T1000 (cell line): ENCODE measurements at places on chromosomes 6 and 20.
A peak's percentile ranks its signal among the peaks of the same experiment; 100 is the strongest.

DNA sequence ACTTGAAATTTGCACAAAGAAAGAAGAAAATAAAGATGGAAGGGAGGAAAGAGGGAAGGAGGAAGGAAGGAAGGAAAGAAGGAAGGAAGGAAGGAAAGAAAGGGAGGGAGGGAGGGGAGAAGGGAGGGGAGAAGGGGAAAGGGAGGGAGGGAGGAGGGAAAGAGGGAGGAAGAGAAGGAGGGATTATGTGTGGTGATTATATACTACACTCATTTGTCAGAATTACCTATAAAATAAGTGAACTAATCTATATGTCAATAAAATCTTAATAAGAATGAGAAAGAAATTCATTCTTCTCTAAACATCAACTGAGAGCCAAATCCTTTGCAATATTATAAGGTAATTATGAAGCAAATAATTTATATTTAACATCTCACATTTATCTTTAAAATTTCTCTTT, 77.9 kb upstream of the TFAP2D start:
- no peak for DNase-seq

- no peak for DNase-seq
Measured at GRCh38 chr20:59884494-59884893, 48.9 kb downstream of the SYCP2 start.

- DNase-seq, result no peak
Measured at GRCh38 chr6:132490024-132490423, 22.9 kb downstream of the STX7 start.

- no peak for DNase-seq
Measured at GRCh38 chr6:132714160-132714559, 305 bp upstream of the VNN1 start.

- DNase-seq, result no peak
Measured at GRCh38 chr6:168407842-168408241, 33.1 kb upstream of the SMOC2 start.

- no peak for DNase-seq
Measured at GRCh38 chr20:18056174-18057100, 1.3 kb downstream of the OVOL2 start.

DNA sequence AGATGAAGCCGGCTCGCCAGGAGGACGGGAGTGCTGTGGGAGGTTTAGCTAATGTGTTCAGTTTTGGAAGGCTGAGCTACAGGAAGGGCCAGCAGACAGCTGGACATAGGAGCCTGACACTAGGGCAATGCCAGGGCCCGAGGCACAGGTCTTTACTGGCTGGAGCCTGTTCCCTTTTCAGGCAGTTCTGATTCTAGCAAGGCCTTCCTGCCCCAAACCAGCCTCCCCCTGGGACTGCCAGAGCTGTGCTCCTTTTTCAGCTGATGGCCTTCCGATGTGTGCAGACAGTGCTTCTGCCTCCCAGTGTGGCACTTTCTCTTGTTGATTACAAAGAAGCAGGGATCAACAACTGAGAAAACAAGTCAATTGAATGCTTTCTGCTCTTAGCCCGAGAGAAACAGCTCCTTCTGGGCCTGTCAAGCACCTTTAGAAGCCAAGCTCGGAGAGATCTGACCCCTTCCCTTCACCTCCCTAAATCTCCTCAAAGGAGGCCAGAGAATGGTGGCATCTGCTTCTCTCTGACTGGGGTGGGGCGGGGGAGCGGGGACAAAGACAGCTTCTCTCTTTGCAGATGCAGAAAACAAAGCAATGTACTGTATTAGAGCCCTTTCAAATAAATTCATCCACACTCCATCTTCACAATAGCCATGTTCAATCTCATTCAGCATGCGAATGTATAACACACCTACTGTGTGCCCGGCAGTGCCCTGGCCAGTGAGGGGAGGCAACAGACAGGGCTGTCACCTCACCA, 63.2 kb downstream of the RAB44 start:
- no peak for DNase-seq

DNA sequence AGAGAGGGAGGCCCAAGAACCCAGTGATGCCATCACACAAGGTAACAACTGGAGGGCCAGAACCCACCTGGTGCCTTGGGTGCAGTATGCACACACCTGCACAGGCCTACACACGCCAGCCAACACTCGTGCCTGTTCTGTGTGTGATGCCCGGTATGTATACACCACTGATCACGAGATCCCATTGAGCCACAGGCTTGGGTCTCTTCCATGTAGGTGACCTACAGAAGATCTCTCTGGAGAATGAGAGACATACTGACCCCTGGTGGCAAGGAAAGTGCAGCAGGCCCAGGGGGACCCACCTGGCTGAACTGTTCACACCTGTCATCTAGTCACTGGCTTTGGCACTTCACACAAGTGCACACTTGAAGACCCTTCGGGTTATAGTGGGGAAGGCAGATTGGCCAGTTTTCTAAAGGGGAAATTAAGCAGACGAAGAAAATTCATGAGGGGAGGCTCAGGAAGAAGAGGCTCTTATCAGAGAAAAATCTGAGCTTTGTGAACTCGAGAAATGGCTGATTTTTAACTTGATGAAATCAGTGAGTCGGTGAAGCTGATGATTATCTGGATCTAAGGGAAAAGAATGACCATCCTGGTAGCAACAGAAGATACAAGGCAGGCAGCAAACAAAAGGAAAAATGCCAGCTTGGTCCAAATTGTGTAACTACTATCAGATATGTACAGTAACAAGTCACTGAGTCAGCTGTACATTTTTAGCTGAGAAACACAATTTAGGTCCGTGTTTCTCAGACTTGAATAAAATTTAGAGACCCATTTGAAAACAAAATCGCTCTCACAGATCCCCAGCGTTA, 69.1 kb upstream of the PBOV1 start:
- no peak for DNase-seq

- DNase-seq, result no peak
Measured at GRCh38 chr6:15627821-15628220, 35.0 kb downstream of the DTNBP1 start.

GRCh38 chr6:118578617-118579016, 30.5 kb downstream of the PLN start:
- no peak for DNase-seq

DNA sequence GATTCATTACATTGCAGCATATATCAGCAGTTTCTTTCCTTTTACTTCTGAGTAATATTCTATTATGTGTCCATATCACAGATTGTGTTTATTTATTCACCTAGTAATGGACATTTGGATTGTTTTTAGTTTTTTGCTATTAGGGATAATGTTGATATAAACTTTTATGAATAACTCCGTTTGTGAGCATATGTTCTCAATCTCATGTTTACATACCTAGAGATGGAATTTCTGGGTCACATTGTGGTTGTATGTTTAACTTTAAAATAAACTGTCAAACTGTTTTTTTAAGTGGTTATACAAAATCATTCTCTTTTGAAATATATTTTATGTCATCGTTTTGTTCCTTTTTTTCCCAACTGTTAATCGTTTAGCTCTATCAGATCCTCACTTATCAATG, 311.6 kb downstream of the MMUT start:
- no peak for DNase-seq

DNA sequence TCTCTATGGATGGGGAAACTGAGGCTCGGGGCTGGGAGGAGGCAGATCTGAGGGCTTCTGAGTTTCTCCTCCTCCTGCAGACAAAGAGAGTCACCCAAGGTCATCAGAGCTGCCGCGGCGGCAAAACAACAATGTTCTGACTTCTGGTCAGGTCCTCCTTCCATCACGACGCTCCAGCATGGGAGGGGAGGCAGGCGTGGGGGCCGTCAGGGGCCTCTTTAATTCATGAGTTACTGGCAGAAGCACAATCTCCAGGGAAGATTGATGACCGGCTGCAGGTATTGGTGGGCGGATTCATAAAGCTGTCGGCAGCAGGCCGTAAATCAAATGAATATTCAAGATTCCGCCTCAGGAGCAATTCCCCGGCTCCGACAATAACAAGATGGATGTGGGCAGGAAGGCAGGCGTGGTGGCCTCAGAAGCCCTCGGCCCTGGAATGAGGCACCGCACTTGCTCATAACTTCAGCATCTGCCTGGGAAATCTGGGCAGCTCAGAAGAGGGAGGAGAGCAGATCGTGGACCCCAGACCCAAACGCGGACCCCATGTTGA, 19.1 kb downstream of the PCK1 start:
- no peak for DNase-seq

DNA sequence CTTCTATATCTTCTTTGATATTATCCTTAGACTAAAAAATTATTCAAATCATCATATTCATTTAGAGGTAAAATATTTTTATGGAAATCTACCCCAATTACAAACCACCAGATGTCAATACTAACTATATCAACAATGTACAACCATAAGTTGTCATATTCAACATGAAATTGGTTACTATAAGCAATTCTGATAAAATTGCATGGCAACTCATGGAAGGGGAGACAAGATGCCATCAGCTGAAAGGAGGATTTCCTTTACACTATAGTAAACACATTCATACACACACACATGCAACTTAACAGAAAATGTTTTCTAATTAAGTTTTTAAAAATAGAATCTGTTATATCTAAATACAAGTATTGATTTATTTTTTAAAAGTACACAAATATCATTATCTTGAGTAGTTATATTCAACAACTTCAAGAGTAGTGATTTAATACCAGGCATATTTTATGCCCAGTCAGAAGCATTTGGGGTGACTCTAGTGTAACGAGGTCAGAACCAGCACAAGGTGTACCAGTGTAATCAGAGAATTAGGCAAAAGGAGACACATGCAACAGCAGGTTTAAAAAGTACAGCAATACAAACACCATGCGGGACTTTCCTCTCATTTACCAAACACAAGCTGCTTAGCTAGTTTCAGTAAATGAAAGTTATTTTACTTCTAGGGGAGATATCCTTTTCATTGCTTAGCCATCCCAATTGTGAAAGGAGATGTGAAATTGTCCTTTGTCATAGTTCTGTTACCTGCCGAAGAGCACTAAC, 1.0 kb downstream of the FILIP1 start:
- DNase-seq, result no peak

- DNase-seq, result no peak
Measured at GRCh38 chr6:24401458-24401857, 1.3 kb upstream of the MRS2 start.

- no peak for DNase-seq
Measured at GRCh38 chr6:99016355-99016754, 68.6 kb upstream of the FBXL4 start.

- peak; percentile 57 for DNase-seq
Measured at GRCh38 chr6:21594416-21595281, 1.1 kb downstream of the SOX4 start.
